Esophagus mucosa (tissue), 1 donor: ENCODE measurements at places on chromosomes 4 and X. TPM values are rescaled to one million over a fixed set of nuclear protein-coding genes. Genes with fewer than 3 reads are reported as not detected.

DNA sequence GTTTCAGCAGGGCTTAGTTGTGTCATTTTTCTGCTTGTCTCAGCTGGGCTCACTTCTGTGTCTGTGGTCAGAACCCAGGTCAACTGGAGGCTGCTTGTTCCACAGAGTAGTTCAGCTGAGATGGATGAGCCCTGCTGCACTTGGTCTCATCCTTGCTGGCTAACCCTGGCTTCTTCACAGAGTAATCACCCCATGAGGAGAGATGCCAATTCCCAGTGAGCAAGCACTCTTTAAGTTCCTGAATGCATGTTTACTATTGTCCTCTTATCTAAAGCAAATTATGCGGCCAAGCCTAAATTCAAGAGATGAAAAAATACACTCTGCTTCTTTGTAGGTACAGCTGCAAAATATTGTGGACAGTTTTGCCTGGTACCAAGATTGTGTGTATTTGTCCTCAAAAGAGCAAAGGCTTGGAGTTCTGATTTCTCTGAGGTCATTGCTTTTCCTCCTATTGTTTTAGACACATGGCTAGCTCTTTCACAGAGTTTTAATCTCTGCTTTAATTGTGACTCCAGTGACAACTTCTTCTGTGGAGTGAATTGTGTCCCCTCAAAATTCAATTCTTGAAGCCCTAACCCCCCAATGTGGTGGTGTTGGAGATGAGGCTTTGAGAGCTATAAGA lies 236.6 kb upstream of the ANKRD50 start:
- ATAC-seq = no peak

DNA sequence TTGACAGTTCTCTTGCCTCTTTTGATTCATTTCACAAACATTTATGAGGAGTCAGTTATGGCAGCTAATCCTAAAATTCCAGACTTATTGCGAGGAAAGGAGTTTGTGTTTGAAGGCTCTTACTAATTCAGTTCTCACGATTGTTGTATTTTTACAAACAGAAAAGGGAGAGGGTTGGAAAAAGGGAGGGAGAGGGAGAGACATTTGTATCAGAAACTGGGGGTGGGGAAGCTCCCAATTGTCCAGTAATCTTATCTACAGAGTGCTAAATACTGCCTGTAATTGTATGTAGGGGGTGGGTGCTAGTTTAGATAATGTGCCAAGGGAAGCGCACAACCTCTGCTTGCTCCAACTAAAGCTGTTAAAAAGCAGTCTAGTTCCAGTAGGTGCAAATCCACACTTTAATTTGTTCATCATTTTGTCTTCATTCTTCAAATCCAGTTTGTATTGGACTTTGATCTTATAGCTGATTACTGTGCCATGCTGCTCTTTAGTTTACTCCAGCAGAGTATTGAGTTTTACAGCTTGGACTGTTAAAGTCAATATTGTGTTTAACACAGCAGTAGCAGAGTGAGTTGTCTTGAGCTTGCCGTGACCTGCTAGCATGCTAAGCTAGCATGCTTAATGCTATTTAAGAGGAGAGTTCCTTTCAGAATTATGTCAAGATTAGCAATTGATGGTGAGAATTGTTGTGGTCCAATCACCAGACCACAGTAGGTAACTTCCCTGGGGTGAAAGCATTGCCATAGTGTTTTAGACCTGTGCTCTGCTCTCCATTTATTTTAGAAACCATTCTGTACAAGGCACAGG lies 13.9 kb downstream of the FNIP2 start:
- ATAC-seq = peak; percentile 67

DNA sequence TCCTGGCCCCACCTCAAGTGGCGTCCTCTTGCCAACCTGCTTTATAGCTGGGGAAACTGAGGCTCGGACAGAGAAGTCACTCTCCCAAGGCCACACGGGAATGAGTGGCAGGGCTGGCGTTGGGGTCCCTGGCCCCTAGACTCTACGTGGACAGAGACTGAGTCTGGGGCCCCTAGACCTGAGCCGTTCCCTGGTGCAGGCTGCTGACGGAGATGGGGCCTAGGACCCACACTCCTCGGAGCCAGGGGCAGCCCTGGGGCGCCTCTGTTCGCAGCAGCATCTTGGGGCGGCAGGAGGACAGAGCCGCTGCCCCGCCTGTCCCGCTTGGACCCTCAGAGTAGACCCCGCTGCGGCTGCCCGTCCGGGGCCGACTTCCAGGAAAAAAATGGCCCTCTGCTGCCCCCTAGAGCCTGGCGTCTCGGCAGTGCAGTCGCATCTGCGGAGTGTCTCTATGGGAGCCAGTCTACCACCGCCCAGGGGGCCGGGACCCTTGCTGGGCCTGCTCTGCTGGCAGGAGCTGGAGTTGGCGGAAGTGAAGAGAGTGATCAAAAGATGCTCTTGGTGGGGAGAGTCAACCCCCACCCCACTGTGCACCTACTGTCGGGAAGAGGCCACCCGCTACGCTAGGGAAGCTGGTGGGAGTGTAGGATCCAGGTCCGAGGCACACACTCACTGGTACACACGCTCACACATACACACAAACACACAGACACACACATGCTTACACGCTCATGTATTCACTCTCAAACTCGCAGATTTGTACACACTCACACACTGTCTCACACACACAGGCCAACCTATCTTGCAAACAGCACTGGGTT lies 220.1 kb downstream of the AFAP1 start:
- peak; percentile 37 for ATAC-seq

GRCh38 chr4:124290678-124291077 lies 421.9 kb downstream of the ANKRD50 start:
- peak; percentile 85 for ATAC-seq

- no peak for ATAC-seq
Measured at GRCh38 chr4:16663732-16664131, 234.7 kb downstream of the LDB2 start.

DNA sequence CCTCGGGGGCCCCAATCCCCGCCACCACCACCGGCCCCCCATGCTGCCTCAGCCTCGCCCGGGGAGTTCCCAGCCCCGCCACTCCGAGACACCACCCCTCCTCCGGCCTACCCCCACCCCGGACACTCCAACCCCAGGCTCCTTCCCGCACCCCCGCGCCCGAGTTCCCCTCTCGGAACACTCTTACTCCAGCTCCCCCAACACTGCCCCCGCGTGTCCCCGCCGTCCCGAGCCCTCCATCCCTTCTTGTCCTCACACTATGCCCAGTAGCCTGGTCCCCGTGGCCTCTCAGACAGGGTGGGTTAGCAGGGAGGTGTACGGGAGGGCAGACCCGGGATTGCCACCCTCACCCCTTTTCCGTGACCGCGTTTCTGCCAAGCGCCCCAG lies 276.1 kb downstream of the BCOR start:
- ATAC-seq = peak; percentile 6

DNA sequence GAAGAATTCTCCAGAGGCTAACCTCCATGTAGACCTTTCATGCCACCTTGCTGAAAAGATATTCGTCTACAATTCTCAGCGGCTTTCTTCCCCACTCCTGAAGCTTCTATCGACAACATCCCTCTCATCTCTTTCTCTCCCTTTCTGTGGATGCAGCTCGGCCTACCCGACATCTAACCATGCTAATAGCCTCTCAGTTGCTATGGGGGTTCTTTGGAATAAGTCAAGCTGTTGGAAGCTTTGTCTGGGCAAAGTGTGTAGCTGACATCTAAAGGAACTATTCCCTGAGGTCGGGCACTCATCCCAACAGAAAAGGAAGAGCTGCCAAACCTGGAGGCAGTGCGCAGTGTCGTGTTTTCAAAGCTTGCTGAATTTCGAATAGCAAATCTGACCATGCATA lies 192.1 kb downstream of the RBMX2 start:
- no peak for ATAC-seq

- no peak for ATAC-seq
Measured at GRCh38 chr4:125323654-125324053, 8.9 kb downstream of the FAT4 start.

DNA sequence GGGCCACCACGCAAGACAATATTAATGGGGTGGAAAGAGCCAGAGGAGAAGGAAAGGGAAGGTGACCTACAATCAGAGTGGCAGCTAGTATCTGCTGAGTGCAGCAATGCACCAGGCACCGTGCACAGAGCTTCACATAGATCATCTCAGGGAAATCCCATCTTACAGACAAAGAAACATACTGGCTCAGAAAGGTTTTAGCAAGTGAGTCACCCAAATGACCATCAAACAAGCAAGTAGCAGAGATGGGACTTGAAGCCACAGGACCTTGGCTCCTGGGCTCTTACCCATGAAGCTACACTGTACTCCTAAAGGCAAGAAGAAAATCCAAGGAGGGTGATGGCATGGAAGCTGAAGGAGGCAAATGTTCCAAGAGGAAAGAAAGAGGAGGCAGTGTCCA lies 6.8 kb downstream of the ANXA5 start:
- ATAC-seq = no peak

DNA sequence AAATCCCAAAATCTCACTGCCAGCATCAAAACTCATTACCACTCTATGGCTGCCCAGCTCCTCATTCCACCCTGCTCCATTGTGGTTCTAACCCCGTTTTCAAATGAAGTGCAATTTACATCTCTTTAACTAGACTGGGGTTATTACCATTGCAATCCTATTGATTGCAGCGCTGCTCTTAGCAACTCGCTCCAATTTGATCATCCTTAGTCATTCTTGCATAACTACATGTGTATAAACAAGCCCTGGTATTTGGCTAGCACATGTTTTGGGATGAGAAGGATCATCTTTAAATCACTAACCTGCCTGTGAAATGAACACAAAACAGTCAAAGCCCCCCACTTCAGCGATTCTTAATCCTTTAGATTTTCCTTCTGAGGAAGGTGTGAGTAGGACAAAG lies 340.1 kb upstream of the PPARGC1A start:
- ATAC-seq = no peak

- ATAC-seq = no peak
Measured at GRCh38 chr4:26345565-26345938, 24.7 kb downstream of the RBPJ start.

- ATAC-seq = no peak
Measured at GRCh38 chr4:156906325-156906724, 65.3 kb downstream of the PDGFC start.

DNA sequence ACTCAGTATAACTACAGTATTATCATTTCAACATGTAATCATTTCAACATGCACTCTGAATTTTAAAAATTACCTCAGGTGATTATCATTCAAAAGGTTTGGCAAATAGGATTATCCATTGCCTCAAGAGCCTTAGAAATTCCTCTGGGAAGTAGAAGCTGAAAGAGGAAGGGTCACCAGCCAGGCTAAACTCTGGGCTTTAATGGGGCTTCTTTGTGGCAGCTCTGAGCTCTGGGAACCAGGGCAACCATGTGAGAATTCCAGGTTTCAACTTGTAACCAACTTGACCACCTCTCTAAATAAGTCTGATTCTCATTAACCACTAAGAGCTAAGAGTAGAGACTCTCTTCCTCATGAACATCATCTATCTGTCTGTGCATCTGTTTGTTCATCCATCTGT lies 117.2 kb upstream of the MED14 start:
- no peak for ATAC-seq

DNA sequence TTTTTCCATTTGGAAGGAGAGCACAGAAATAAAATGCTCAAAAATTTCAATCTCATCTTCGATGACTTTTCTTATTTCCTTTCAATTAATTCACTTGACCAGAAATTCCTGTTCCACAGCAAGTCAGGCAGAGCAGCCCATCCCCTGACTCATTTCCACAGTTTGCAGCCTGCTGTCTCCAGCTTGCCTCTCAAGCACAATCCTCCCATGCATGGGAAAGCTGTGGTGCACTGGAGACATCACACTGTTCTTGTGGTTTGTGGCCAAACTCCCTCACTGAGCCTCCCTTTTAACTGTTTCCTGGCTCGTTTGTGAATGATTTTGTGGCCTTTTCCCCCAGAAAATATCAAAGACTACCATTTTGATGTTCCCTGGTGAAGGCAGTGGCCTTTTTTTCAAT lies 114.0 kb upstream of the ENPEP start:
- peak; percentile 88 for ATAC-seq

GRCh38 chrX:119602701-119603255 lies 3.4 kb downstream of the NKRF start:
- no peak for ATAC-seq

Gene GNRHR
- total RNA-seq = 0.56 TPM

- ATAC-seq = no peak
Measured at GRCh38 chr4:112007391-112007790, 137.9 kb upstream of the FAM241A start.

- no peak for ATAC-seq
Measured at GRCh38 chr4:96952610-96953009, 1112.7 kb downstream of the PDHA2 start.

DNA sequence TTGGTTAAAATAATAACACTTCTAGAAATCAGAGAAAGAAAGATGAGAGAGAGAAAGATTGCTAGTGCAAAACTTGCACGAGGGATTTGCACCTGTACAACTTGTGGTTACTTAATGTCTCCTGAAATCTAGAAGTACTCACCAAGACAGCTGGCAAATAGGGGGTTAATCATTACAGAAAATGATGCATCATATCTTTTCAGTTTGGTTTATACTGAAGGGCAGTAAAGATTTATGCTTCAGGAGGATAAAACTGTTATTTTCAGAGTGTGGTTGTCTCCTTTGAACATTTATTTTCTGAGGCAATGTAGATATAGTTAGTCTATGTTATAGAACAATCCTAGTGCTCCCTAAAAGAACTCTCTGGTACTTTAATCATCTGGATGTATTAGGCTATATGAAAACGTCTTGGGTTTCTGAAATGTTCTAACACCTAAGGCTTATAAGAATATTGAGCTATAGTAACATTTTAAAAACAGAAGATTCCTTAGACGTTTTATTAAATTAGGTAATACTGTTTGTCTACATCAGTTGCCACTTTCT lies 13.3 kb downstream of the ATOH1 start:
- no peak for ATAC-seq

DNA sequence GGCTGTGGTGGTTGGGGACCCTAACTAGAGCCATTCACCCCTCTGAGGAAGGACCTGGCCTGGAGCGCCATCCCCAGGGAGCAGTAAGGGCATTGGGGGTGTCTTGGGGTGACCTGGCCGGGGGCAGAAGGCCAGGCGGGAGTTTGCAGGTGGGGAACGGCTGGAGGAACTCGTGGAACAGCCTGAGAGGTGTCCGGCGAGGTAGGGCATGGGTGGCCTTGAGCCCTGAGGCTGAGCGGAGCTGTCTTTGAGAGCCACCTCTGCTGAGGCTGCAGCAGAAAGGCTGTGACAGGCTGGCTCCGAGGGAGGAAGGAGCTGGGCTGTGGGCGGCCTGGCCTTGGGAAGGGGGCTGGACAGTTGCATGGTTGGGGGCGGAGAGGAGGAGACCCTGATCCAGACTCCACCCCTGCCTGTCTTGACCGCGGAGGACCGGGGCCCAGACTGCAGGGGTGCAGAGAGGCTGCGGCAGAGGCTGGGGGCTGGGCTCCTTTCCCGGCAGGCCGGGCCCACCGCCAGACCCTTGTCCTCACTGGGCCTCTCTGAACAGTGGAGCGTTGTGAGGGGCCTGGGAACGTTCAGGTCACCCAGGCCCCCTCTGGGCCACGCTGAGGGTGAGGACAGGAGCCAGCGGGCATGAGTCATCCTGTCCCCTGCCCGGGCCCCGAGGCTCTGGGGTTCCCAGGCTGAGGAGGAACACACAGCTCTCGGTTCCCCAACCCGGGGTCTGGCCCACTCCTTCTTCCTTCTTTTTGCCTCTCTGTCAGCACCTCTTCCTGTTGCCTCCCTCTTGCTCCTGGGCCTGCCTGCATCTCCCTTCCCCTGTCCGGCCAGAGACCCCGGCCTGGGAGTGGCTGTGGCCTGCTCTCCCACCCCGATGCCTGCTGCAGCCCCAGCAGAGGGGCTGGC lies 8.1 kb downstream of the SH3BP2 start:
- ATAC-seq = no peak

Gene RAI2
- 1.1 TPM for total RNA-seq
